ENCODE measurements at places on chromosomes 5 and 9.

DNA sequence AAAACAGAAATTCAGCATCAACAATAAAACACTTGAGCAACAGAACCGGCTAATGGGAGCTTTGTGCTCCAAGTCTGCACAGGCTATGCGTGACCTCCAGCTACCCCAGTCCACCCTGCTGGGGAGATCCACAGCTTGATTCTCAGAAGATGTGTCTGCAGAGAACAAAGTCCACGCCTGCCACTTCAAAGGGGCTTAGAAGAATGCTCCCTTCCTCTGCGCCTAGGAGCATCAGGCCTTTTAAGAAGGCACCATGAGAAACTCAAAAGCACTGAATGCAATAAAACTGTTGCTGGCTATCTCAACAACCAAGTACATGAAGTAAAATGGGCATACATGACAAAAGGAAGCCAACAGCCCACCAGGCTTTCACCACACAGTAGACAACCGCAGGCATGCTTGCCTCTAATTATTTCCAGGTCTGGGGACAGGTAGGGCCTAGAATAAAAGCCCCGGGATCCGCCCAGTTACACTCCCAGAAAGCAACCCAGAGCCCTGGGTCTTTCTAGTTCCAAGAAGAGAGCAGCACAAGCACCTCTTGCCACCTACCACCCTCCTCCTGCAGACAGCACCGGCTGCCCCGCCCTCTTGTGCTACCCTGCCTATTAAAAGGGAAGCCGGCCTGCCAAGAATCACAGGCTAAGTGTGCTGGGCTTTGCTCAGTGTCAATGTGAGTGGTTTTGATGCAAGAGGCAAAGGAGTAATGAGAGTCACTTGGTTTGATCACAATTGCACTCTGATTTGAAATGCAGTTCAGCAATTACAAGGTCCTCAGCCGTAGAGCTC, 123.2 kb downstream of the SPOCK1 start:
- peak; percentile 92 for DNase-seq

GRCh38 chr5:151740958-151741373, 17.5 kb downstream of the ATOX1 start:
- no peak for DNase-seq

DNA sequence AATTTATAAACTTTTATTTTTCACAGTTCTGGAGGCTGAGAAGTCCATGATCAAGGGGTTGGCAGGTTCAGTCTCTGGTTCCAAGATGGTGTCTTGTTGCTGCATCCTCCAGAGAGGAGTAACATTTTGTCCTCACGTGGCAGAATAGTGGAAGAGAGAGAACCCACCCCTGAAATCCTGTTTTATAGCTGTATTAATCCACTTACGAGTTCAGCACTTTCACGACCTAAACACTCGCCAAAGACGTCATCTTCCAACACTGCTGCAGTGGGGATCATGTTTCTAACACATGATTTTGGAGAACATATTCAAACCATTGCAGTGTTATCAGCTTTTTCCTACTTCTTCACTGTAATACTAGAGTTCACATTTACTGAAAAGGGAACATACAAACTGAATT, 233.0 kb upstream of the ATP10B start:
- DNase-seq, result no peak

- DNase-seq, result no peak
Observed at GRCh38 chr5:39132792-39133191, 58.6 kb upstream of the RICTOR start.

- no peak for DNase-seq
Observed at GRCh38 chr9:72509053-72509452, 12.4 kb upstream of the TMC1 start.

GRCh38 chr5:40873286-40873880, 32.2 kb downstream of the CARD6 start:
- DNase-seq, result no peak

- DNase-seq, result no peak
Observed at GRCh38 chr5:135062216-135063055, 28.4 kb upstream of the PITX1 start.

DNA sequence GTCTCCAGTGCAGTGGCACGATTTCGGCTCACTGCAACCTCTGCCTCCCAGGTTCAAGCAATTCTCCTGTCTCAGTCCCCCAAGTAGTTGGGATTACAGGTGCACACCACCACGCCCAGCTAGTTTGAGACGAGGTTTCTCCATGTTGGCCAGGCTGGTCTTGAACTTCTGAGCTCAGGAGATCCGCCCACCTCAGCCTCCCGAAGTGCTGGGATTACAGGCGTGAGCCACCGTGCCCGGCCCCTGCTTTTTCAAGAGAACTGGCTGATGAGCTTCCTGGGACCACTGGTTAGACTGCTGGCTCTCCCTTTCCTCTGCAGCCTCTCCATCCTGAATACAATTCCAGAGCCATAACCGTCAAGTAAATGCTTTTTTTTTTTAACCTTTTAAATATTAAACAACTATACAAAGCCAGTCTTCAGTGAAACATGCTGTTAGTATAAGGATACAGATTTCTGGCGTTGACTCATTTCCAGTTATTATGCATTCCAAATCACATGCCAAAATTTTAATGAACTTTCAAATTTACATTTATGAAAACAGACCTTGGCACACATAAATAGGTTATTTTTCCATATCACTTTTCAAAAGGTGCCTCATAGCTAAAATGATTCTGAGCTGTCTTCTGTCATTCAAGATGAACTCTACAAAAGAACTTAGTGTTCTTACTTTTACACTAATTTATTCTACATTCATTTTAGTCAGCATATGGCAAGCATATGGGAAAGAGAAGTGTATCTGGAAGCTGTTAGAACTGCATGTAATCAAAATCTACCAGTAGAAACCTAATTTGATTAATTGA, 116.0 kb downstream of the MLLT3 start:
- no peak for DNase-seq

DNA sequence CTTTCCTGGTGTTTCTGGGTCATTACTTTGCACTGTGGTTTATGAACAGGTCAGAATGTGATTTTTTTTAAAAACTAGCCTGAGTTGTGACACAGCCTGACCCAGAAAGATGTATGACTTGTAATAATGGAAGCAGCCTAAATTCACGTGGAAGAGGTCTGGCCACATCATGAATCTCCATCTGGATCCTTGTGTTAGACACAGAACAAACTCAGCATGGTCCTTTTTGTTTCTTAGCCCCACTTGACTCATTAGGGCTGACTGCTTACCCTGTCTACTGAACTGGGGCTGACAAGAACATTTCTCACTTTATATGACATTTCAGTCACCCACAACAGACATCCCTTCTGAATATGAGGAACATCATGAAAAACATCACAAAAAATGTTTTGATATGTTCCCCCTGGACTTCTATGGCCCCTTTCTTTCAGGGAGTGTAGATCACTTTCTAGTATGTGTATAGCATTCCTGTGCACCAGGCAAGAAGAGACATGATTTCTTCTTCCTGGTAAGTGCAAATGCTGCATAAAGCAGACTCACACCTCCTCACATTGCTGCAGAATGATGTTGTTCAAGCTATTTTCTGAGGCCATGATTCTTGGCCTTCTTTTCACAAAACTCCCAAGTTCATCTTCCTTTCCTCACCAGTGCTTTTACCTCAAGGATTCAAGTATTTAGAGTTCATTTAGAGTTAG, 52.3 kb downstream of the ZNF622 start:
- DNase-seq, result no peak

GRCh38 chr9:83130541-83130940, 67.6 kb upstream of the RASEF start:
- DNase-seq, result no peak

DNA sequence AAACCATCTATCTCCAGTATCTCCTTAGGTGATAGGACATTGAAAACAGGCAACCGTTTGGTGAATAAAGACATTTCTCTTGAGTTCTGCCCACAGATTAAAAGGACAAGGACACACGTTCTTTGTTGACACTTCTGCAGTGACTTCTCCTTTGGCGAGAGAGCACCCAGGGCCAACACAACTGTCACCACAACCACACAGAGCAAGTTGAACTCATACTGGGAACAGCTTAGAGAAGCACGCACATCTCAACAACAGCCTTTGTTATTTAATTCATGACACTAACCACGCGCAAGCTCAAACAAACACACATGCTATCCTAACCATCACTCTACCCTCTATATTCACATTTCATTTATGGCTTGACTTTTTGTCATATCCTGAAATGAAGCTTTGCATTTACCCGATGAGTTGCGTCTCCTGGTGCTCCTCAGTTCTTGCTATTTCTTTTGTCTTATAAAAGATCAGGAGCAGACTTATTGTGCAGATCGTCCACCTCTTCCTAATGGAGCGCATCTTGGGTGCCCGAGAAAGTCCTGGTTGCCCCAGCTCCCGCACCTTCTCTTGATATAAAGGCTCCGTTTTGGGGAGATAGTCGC, 543 bp downstream of the ST8SIA4 start:
- DNase-seq, result no peak

DNA sequence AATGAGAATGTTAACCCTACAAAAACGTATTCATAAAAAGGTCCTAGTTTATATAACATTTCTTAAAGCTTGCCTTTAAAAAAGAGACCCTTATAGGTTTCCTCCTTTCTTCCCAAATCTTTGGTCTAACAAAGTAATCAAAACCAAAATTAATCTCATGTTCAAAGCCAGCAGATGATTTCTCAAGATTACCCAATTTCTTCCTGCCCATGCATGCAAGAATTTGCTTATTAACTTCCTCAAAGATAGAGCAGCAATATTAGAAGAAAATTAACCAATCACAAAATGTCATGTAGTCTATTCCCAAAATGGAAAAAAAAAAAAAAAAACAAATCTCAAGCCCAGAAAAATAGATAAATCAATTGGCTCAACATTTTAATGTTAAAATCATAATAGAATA, 114.9 kb downstream of the MLLT3 start:
- DNase-seq, result no peak

- no peak for DNase-seq
Observed at GRCh38 chr5:153658606-153659005, 168.1 kb downstream of the GRIA1 start.

- no peak for DNase-seq
Observed at GRCh38 chr5:7622498-7622897, 226.6 kb downstream of the ADCY2 start.

DNA sequence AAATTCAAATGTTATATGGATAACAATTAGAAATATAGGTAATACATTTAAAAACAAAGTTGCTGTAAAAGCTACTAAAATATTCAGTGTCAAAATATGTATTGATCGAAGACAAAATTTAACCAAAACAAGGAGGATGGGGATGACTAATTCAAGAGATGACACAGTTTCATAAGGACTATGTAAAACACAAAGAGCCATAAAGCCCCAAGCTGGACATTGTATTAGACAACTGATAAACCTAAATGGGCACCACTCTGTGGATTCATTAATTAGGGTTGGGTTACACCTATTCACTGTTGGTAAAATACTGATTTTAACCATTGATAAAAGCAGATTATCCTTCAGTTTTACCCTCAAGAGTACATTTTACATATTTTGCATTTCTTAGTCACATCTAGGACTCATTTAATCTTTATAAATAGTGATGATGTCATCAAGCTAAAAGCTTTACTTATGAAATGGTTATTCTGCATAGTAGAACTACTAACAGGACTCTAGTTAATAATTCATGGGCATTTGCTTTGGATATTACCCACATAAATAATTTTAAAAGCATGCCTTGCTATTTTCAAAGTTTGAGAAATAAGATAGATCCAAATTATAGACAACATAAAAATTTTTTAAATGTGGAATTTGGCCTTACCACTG, 13.7 kb downstream of the TUT7 start:
- DNase-seq, result no peak

GRCh38 chr9:99850736-99851499, 29.2 kb downstream of the NR4A3 start:
- no peak for DNase-seq

DNA sequence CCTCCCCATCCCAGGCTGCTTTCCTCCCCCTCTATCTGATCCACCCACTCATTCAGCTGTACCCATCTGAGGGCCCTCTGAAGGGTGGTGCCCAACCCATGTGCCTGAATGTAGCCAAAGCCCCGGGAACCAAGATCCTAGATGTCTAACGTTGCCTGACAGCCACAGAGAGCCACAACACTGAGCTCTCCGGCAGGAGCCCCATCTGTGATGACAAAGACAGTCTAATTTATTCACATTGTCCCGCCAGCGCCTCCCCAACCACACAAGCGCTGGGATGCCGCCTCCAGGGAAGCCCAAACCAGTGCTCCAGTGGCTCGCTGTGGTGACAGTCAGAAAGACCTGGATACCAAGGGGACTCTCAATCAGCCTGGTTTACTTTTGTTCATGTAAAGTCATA, 8.4 kb downstream of the IGFBPL1 start:
- no peak for DNase-seq

- no peak for DNase-seq
Observed at GRCh38 chr9:97958812-97959511, 21.0 kb upstream of the HEMGN start.

DNA sequence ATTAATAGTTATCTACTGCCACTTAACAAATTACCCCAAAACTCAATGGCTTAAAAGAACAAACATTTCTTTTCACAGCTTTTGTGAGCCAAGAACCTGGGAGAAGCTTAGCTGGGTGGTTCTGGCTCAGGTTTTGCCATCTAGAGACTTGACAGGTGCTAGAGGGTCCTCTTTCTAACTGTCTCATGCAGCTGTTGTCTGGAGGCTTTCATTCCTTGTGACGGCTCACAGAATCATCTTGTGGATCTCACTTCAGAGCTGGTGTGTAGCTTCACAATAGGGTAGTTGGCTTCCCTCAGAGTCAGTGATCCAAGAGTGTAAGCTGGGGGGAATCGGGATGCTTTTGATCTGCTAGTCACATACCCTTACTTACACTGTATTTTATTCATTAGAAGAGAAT, 81.2 kb upstream of the APC start:
- DNase-seq, result no peak

DNA sequence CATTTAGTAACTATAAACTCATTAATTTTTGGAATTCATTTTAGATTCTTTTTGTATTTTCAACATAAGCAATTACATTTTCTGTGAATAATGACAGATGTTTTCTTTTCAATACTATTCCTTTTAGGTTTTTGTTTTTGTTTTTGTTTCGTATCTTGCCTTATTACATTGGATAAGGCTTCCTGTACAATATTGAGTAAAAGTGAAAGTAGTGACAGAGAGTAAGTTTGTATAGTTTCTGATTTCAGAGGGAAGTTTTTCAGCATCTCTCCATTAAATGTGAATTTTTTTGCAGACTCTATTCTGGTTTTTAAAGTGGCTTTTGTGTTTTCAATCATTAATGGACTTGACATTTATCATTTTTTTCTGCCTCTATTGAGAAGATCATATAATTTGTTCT, 12.8 kb upstream of the CAMK4 start:
- no peak for DNase-seq

DNA sequence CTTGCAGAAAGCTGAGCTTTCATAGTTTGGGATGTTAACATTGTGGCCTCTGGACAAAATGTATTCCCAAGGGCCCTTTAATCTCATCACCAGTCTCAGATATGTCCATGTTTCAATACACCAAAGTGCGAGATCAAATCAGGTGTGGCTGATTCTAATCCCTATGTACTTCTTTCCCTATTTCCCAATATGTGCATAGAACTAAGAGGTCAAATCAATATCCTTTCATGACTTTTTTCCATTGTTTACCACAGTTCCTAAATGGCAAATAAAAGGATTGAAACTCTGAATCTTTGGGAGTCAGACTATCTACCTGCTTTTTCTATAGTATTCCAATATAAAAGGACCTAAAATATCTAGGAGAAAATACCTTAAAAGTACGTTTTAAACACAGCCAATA, 105.0 kb downstream of the FBXO38 start:
- no peak for DNase-seq

GRCh38 chr9:82147798-82148425, 159.3 kb downstream of the SPATA31D1 start:
- DNase-seq, result no peak

Data from NCI-H2029 (cell line).